H1 (cell line): ENCODE measurements at places on chromosomes 3 and 15. TPM values are rescaled to one million over a fixed set of nuclear protein-coding genes. Genes with fewer than 3 reads are reported as not detected.

The GPR149 gene
- total RNA-seq: not detected in 2 replicates

- no peak overlapping the region for H3K27ac ChIP-seq
- no peak overlapping the region for H3K4me3 ChIP-seq
- no peaks in the 10 kb centered on the region for H3K4me1 ChIP-seq
- H3K27me3 ChIP-seq: no peaks in the 10 kb centered on the region
- no peaks in the 10 kb centered on the region for H3K36me3 ChIP-seq
Observed at GRCh38 chr3:116331380-116331779, 113.9 kb downstream of the LSAMP start.

The PFN2 gene
- total RNA-seq: 175 and 178 TPM in 2 replicates

DNA sequence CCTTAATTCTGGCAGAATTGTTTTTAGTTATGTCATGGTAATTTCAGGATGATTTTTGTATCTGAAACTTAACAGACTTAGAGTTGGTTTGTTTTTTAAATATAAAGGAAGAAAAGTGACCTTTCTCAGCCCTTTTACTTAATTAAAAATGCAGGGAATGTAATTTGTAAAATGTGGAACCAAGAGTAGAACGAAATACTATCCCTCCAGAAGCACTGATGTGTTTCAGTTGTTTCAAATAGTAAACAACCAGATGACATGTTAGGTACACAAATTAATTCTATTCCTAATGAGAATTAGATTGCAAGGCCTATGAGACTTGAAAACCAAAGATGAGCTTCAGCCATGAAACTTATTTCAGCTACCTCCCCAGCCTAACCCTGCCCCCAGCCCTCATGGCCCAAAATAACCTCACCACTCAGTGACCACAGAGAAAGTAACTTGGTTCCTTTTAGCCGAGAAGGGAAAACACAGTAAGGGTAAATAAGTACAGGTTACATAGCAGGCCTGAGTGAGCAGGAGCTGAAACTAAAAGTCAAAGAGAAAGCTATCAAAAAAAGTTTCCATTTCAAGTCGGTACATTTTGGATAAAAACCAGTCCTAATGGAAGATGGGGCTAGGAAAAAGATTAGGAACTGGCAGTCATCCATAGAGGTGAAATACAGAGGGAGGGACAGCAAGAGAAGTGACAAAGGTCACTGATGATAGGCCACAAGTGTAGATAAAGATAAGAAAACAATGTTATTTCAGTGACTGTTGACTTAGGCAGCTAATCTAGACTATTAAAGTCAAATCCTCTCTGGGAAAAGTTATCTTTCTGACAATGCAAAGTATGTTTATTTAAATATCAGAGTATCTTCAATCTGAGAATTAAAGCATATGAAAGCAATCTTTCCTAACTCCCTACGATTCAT is 23.2 kb downstream of the SENP8 start:
- H3K4me3 ChIP-seq: no peak overlapping the region
- no peaks in the 10 kb centered on the region for H3K4me1 ChIP-seq
- no peaks in the 10 kb centered on the region for H3K27me3 ChIP-seq
- no peaks in the 10 kb centered on the region for H3K36me3 ChIP-seq

The GXYLT2 gene
- 3.9 and 5.6 TPM in 2 replicates for total RNA-seq
